ENCODE measurements at places on chromosomes 2 and 18. TPM values are rescaled to one million over a fixed set of nuclear protein-coding genes. Genes with fewer than 3 reads are reported as not detected.

DYTN gene
- total RNA-seq = not detected

- no peaks in the 10 kb centered on the region for H3K27me3 ChIP-seq
- no peak overlapping the region for H3K4me3 ChIP-seq
- no peaks in the 10 kb centered on the region for H3K4me1 ChIP-seq
- no peak for DNase-seq
- no peaks in the 10 kb centered on the region for H3K36me3 ChIP-seq
- no peak overlapping the region for H3K27ac ChIP-seq
Measured at GRCh38 chr18:25675123-25675850, 323.3 kb upstream of the ZNF521 start.

DNA sequence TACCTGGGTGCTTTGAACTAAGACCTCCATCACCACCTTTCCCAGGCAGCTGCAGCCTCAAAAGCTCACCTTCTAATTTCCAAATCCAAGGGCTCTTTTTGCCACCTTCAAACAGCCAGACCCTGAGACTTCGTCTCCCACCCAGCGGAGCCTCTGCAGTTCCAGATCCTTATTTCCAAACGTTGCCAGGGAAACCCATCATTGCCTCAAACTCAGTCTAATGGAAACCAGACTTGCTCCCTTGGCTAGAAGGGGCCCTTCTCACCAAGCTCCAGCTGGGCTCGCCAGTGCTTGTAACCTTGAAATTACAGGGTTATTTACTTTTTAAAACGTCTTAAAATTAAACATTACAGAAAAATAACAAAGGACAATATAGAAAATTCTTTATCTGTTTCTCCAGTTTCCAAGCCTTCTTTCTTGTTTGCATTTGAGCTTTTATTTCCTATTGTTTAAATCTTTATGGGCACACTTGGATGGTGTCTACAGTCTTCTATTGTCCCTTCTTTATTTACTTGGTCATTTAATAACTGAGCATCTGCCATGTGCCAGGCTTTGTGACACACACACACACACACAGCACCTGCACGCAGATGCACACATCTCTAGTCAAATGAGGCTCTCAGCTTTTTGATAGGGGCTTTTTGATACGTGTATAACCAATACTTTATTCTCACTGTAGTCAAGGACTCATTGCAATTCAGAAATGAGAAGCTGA lies 36.1 kb downstream of the TRPM8 start:
- H3K4me3 ChIP-seq = no peak overlapping the region
- DNase-seq = no peak
- no peaks in the 10 kb centered on the region for H3K36me3 ChIP-seq
- H3K27me3 ChIP-seq = no peaks in the 10 kb centered on the region

DNA sequence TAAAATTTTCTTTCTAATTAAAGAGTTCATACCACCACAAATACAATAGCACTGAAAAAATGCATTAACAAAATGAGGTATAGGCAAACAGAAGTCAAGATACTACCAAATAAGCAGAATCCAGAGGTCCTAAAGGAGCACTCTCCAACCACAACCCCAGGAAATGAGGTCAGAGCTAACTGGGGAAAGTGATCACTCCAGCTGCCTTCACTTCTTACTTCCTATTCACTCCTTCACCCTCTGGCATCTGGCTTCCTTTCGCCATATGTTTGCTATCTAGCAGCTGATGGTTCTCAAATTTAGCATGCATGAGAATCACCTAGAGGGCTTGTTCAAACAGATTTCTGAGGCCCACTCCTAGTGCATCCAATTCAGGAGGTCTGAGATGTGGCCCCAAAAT lies 212.6 kb upstream of the ACVR2A start:
- no peaks in the 10 kb centered on the region for H3K27me3 ChIP-seq
- H3K36me3 ChIP-seq = no peaks in the 10 kb centered on the region
- no peaks in the 10 kb centered on the region for H3K4me1 ChIP-seq
- no peak for DNase-seq
- H3K27ac ChIP-seq = no peak overlapping the region

ALK gene
- total RNA-seq = 0.35 TPM

SLC5A7 gene
- total RNA-seq = not detected

DNA sequence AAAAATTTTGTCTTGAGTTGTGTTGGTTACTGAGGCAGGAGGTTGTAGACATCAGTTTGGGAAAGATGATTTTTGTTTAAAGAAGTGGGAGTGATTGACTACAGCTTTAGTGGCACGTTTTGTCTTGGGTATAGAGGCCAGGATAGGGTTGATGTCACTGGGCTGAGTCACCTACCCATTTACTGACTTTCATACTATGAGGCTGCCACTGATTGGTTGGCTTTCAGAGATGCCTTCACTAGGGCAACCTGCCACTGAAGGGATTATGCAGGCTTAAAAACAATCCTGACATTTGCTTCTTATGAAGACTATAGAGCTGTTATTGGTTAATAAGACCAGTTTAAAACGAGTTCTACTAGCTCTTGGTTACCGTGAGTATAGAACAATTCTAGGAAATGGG lies 479.1 kb downstream of the SOX11 start:
- no peaks in the 10 kb centered on the region for H3K4me1 ChIP-seq
- DNase-seq = no peak
- H3K27me3 ChIP-seq = no peaks in the 10 kb centered on the region
- no peaks in the 10 kb centered on the region for H3K36me3 ChIP-seq
- no peak overlapping the region for H3K27ac ChIP-seq
